ENCODE measurements at places on chromosomes 16 and 17.

- H3K4me3 ChIP-seq: no peak overlapping the region
- no peak overlapping the region for H3K27ac ChIP-seq
- no peaks in the 10 kb centered on the region for H3K4me1 ChIP-seq
- no peak for DNase-seq
- H3K36me3 ChIP-seq: no peaks in the 10 kb centered on the region
- no peaks in the 10 kb centered on the region for H3K27me3 ChIP-seq
Observed at GRCh38 chr16:76780556-76780955, 410.4 kb upstream of the MON1B start.

GRCh38 chr16:28292731-28293600 is 641 bp downstream of the SBK1 start:
- no peaks in the 10 kb centered on the region for H3K36me3 ChIP-seq
- peak overlapping the region; percentile 91 for H3K4me3 ChIP-seq
- no peak for DNase-seq
- H3K27me3 ChIP-seq: no peaks in the 10 kb centered on the region
- peak overlapping the region; percentile 63 for H3K27ac ChIP-seq
- peaks cover 19% of the 10 kb centered on the region for H3K4me1 ChIP-seq

- H3K4me1 ChIP-seq: peaks cover 7% of the 10 kb centered on the region
- no peak overlapping the region for H3K4me3 ChIP-seq
- peaks cover 19% of the 10 kb centered on the region for H3K36me3 ChIP-seq
- H3K27ac ChIP-seq: no peak overlapping the region
- H3K27me3 ChIP-seq: no peaks in the 10 kb centered on the region
- DNase-seq: no peak
Observed at GRCh38 chr16:89811321-89811720, 5.1 kb downstream of the FANCA start.

GRCh38 chr17:82756166-82756565 is 4.3 kb downstream of the TBCD start:
- DNase-seq: no peak
- H3K27ac ChIP-seq: peak overlapping the region; percentile 94
- peaks cover 24% of the 10 kb centered on the region for H3K4me1 ChIP-seq
- peaks cover 16% of the 10 kb centered on the region for H3K36me3 ChIP-seq
- no peak overlapping the region for H3K4me3 ChIP-seq

DNA sequence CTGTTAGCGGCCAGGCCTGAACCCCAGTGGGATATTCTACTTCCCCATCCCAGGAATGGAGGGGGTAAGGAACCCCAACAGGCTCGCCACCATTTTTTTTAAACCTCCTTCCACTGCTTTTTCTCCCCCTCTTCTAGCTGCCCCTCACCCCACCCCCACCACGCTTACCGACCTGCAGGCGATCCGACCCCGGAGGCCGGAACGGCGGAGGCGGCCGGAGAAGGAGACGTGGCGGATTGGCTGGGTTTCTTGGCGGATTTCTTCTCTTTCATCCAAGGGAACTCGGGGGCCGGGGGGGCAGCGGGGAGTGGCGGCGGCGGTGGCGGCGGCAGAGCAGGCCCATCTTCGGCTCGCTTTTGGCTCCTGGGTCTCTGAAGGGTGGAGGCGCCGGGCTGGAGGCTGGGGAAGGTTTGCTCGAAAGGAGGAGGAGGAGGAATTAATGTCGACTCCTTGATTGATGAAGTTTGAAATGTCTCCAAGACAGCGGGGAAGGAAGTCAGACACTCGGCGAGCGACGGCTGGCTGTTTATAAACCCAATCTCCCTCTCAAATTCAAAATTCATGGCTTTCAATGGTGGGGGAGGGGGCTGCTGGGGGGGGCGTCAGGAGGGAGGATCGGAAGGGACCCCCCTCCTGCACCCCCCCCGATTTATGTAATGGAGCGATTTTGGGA is 424 bp downstream of the HOXB2 start:
- peak overlapping the region; percentile 95 for H3K27ac ChIP-seq
- H3K36me3 ChIP-seq: peaks cover 18% of the 10 kb centered on the region
- peaks cover 69% of the 10 kb centered on the region for H3K27me3 ChIP-seq

- H3K4me3 ChIP-seq: no peak overlapping the region
- no peaks in the 10 kb centered on the region for H3K36me3 ChIP-seq
- H3K27me3 ChIP-seq: no peaks in the 10 kb centered on the region
Observed at GRCh38 chr17:53548252-53548651, 274.5 kb upstream of the KIF2B start.

- peaks cover 22% of the 10 kb centered on the region for H3K36me3 ChIP-seq
- H3K4me3 ChIP-seq: peak overlapping the region; percentile 4
- no peak for DNase-seq
- no peaks in the 10 kb centered on the region for H3K27me3 ChIP-seq
- H3K4me1 ChIP-seq: peaks cover 55% of the 10 kb centered on the region
Observed at GRCh38 chr17:881778-882177, 97.8 kb downstream of the NXN start.

DNA sequence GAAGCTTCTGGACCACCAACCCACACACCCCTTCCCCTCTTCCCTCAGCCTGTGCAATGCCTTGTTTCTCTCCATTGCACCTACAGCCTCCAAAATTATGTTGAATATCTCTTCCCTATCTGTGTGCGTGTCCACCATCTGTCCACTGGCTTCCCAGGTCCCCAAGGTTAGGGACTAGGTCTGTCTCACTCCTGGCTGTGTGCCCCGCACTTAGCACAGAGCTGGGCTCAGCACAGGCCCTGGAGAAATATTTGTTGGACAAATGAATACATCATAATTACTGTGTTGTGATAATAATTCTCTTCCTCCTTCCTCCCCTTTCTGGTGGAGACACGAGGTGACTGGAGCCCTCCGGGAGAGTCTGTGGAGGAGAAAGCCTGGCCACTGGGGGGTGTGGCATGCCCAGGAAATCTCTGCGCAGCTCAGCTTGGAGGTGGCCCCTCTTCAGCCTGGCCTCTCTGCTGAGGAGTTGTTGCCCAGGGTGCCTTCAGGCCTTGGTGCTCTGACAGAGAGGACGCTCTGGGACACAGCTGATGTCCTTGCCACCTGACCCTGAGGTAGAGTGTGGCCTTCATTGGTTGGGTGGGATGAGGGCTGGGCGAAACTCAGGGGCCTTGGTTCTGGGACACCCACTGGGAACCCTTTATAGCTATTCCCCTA is 3.3 kb upstream of the BRD7 start:
- peaks cover 4% of the 10 kb centered on the region for H3K27me3 ChIP-seq
- H3K27ac ChIP-seq: peak overlapping the region; percentile 74
- peaks cover 39% of the 10 kb centered on the region for H3K4me1 ChIP-seq

- no peak for DNase-seq
- no peaks in the 10 kb centered on the region for H3K36me3 ChIP-seq
- H3K27me3 ChIP-seq: peaks cover 3% of the 10 kb centered on the region
- no peak overlapping the region for H3K4me3 ChIP-seq
- H3K27ac ChIP-seq: no peak overlapping the region
Observed at GRCh38 chr17:65360961-65361552, 200.4 kb downstream of the AXIN2 start.

GRCh38 chr17:49513641-49514040 is 18.5 kb downstream of the NGFR start:
- no peak overlapping the region for H3K4me3 ChIP-seq
- H3K4me1 ChIP-seq: peaks cover 38% of the 10 kb centered on the region

GRCh38 chr17:78645421-78646295 is 68.5 kb upstream of the DNAH17 start:
- no peak overlapping the region for H3K27ac ChIP-seq
- DNase-seq: no peak
- no peaks in the 10 kb centered on the region for H3K4me1 ChIP-seq

- no peaks in the 10 kb centered on the region for H3K27me3 ChIP-seq
- no peak overlapping the region for H3K4me3 ChIP-seq
- DNase-seq: no peak
- H3K27ac ChIP-seq: no peak overlapping the region
Observed at GRCh38 chr17:20315821-20316220, 151.5 kb downstream of the LGALS9B start.

- H3K4me3 ChIP-seq: no peak overlapping the region
- no peaks in the 10 kb centered on the region for H3K4me1 ChIP-seq
- no peaks in the 10 kb centered on the region for H3K36me3 ChIP-seq
- no peak for DNase-seq
- no peak overlapping the region for H3K27ac ChIP-seq
- H3K27me3 ChIP-seq: no peaks in the 10 kb centered on the region
Observed at GRCh38 chr17:82436601-82437324, 13.8 kb downstream of the CYBC1 start.

DNA sequence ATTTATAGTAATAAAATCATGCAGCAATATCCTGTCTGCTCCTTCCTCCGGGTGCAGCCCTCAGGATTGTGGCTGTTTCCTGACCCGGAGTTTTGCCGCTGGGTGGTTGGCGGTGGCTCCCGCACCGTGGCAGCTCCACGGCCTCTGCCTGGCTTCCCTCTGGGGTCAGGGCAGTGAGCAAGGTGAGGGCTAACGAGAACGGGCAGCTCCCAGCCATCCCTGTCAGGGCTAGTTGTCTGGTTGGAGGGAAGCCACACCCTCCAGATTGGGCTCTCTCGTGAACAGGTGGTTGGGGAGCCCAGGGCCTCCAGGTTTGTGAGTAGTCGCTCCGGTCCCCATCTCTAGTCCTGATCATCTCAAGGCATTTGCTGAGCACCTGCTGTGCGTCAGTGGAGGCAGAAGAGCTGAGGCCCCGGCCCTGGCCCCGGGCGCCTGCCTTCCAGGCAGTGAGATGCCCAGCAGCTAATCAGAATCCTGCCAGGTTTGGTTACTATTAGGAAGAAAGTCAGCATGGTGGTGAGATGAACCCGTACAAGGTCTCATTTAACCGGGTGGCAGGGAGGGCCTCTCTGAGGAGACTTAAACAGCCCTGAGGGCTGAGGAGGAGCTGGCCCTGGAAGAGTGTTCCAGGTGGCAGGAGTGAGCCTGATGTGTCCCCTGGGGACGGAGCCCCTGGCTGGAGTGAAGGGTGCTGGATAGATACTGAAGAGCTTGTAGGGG is 2.3 kb upstream of the NUDT16L1 start:
- H3K36me3 ChIP-seq: no peaks in the 10 kb centered on the region
- no peaks in the 10 kb centered on the region for H3K27me3 ChIP-seq
- no peaks in the 10 kb centered on the region for H3K4me1 ChIP-seq
- peak overlapping the region; percentile 62 for H3K27ac ChIP-seq
- H3K4me3 ChIP-seq: peak overlapping the region; percentile 66

DNA sequence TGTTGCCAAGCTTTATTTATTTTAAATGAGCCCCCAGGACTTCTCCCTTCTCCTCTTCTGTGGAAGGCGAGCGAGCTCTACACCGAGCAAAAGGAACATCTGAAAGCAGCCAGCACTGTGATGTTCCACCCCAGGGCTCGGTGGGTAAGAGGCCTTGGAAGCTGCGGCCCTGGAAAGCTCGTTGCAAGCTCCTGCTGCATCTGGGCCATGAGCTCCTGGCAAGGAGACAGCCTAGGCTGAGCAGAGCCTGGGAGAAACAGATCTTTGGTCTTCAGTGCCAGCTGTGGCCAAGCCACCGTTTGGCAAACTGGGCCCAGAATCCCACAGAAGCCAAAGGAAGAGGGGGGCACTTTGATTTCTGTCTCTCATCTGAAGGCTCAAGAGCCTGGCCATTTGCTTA is 114.1 kb downstream of the ENGASE start:
- no peak overlapping the region for H3K27ac ChIP-seq
- no peaks in the 10 kb centered on the region for H3K36me3 ChIP-seq
- H3K4me1 ChIP-seq: no peaks in the 10 kb centered on the region
- DNase-seq: no peak
- peaks cover 98% of the 10 kb centered on the region for H3K27me3 ChIP-seq
- H3K4me3 ChIP-seq: no peak overlapping the region

DNA sequence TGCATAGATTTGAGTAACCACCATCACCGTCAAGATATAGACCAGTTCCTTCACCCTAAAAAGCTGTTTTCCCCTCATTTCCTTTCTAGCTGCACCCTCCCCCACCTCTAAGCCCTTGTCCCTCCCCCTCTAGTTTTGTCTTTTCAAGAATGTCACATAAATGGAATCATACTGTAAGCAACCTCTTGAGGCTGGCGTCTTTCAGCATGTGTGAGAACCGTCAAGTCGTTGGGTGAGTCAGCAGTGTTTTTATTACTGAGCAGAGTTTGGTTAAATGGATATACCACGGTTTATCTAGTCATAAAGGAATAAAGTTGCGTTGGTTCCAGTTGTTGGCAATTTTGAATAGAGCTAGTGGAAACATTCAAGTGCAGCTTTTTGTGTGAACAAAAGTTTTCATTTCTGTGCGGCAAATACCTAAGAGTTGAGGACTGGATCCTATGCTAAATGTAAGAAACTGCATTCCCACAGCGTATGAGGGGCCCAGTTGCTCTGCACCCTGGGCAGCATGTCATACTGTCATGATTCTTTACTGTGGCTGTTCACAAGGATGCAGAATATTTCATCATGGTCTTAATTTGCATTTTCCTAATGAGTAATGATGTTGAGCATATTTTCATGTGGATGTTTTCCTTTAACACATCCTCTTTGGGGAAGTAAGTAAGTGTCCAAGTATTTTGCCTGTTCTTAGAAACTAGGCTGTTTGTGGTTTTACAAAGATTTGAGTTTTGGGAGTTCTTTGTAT is 264.3 kb downstream of the CPPED1 start:
- H3K27ac ChIP-seq: no peak overlapping the region
- H3K36me3 ChIP-seq: no peaks in the 10 kb centered on the region
- DNase-seq: no peak

DNA sequence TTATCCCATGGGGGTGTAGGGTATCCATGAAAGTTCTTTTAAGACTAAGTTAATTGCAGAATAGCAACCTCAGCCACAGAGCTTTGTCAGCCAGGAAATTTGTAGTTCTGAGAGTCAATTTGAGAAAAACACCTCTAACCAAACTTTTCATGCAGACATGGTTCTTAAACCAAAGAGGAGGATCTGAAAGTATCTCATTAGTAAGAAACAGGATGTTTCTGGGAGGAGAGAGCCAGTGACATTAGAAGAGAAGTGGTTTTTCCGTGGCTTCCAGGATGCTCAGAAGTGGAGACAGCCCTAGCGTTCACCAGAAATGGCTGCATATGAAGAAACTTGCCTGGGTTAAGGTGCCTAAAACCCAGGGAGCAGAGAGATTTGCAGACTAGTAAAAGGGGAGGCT is 7.9 kb downstream of the GNAO1 start:
- H3K27ac ChIP-seq: no peak overlapping the region
- no peak overlapping the region for H3K4me3 ChIP-seq
- no peaks in the 10 kb centered on the region for H3K36me3 ChIP-seq
- H3K4me1 ChIP-seq: no peaks in the 10 kb centered on the region
- peaks cover 44% of the 10 kb centered on the region for H3K27me3 ChIP-seq

- H3K4me1 ChIP-seq: peaks cover 6% of the 10 kb centered on the region
- H3K4me3 ChIP-seq: no peak overlapping the region
- peaks cover 7% of the 10 kb centered on the region for H3K36me3 ChIP-seq
Observed at GRCh38 chr16:55668340-55669281, 12.8 kb downstream of the SLC6A2 start.

GRCh38 chr16:4701791-4702465 is 8.6 kb downstream of the NUDT16L1 start:
- H3K36me3 ChIP-seq: peaks cover 6% of the 10 kb centered on the region
- peak overlapping the region; percentile 33 for H3K27ac ChIP-seq
- H3K4me1 ChIP-seq: peaks cover 5% of the 10 kb centered on the region
- DNase-seq: no peak
- no peak overlapping the region for H3K4me3 ChIP-seq
